ENCODE measurements at places on chromosomes 12 and 14.

- no peak for DNase-seq
Measured at GRCh38 chr14:101301011-101301410, 260.3 kb upstream of the DIO3 start.

DNA sequence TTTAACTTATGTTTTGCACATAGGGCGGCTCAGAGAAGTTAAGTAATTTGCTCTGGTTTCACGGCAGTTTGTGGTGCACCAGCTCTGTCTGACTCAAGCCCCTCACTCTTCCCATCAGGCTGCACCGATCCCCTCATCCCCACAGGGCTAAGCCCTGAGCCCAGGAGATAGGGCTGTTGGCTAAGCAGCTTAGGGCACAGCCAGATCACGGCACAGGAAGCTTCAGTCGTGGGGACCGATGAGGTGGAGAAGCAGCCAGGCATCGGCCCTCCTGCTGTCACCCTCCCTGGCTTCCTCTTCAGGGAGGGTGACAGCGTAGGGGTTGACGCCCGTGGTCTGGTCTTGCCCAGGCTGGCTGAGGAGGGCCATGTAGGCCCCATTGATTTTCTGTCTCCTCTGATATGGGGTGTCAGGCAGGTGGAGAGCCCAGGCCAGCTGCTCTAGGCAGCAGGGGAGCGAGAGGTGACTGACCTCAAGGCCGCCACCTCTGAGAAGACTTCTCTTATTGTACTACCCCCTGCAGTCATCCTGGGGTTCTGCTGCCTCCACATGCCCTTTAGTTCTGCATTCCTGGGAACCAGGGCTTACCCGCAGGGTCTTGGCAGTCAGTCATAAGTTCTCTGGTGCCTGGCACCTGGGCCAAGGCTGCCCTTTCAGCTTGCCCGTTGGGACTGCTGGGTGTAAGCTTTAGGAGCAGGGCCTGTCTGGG is 166.4 kb downstream of the TSPAN9 start:
- DNase-seq, result no peak

GRCh38 chr12:54861927-54862326 is 7.6 kb downstream of the MUCL1 start:
- DNase-seq, result no peak

GRCh38 chr14:94175011-94175745 is 1.1 kb downstream of the PPP4R4 start:
- no peak for DNase-seq

GRCh38 chr14:65478596-65478995 is 66.1 kb downstream of the FUT8 start:
- DNase-seq, result no peak

DNA sequence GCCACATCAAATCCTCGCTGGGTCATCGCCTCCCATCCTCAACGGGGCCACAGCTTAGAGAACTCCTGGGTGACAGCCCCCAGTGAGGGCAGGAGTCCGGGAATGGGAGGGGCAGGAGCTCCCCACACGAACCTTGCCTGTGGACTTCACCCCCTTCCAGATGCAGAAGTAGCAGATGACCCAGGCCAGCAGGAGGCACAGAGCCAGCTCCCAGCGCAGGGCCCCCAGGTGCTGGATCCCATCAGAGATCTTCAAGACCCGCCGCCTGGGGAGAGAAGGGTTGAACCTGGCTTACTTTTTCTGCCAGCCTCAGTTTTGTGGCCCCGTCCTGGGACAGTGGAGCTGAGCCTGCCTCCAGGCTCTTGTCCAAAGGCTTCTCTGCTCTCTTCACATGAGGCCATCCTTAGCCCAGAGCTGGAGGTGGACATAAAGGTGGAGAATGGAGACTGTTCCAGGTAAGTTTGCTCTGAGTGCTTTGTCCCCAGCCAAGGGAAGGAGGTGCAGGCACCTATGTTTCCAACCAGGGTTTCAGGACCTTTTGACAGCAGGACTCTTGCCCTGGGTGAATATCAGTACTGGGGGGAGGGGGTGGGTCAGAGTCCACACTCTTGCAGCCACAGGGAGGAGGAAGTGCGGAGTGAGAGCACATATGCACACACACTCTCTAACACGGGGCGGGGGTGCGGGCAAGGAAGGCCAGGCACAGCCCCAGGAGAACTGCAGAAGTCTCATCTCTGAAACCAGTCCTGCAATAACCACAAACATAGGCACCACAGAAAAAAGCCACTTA is 23.3 kb upstream of the SLC6A12 start:
- no peak for DNase-seq

- no peak for DNase-seq
Measured at GRCh38 chr12:12877781-12878455, 13.4 kb upstream of the GPRC5A start.

- no peak for DNase-seq
Measured at GRCh38 chr12:57491393-57492280, 3.8 kb downstream of the MARS1 start.

GRCh38 chr12:132478845-132479244 is 11.1 kb upstream of the FBRSL1 start:
- DNase-seq, result no peak

GRCh38 chr12:25689996-25690501 is 137.0 kb upstream of the LMNTD1 start:
- DNase-seq, result no peak

GRCh38 chr12:14327711-14328110 is 37.8 kb upstream of the ATF7IP start:
- no peak for DNase-seq

- no peak for DNase-seq
Measured at GRCh38 chr12:639988-640387, 23.3 kb downstream of the NINJ2 start.

GRCh38 chr12:15794196-15794595 is 5.0 kb upstream of the EPS8 start:
- DNase-seq, result no peak

GRCh38 chr14:102819176-102819628 is 42.0 kb downstream of the TRAF3 start:
- DNase-seq, result peak; percentile 34

- no peak for DNase-seq
Measured at GRCh38 chr12:75585330-75585729, 73.9 kb upstream of the KRR1 start.

All from stimulated activated CD4-positive, alpha-beta T cell treated with anti-CD3 and anti-CD28 coated beads, Interleukin-1b, Interleukin-23, amount 100 ng/mL, for 1 hour (primary cell).